ENCODE measurements at places on chromosomes 11 and 22. TPM values are rescaled to one million over a fixed set of nuclear protein-coding genes. Genes with fewer than 3 reads are reported as not detected.

Gene FGF19
- total RNA-seq: not detected

Gene GDPD4
- total RNA-seq: not detected

Gene TSSK2
- total RNA-seq: not detected

Gene KDELR3
- 7.5 TPM for total RNA-seq

Gene DNAJB7
- not detected for total RNA-seq

Gene NOX4
- 1.6 TPM for total RNA-seq

Gene CD248
- total RNA-seq: 49.2 TPM

Gene CHEK1
- total RNA-seq: 2.8 TPM

Gene C11orf86
- total RNA-seq: not detected
